ENCODE measurements at places on chromosomes 2 and 18. TPM values are rescaled to one million over a fixed set of nuclear protein-coding genes. Genes with fewer than 3 reads are reported as not detected.

Gene TNFAIP6
- total RNA-seq = 34.1 TPM

- DNase-seq = no peak
Observed at GRCh38 chr18:34222307-34223163, 2.2 kb downstream of the NOL4 start.

Gene SPAG16
- 104 TPM for total RNA-seq

DNA sequence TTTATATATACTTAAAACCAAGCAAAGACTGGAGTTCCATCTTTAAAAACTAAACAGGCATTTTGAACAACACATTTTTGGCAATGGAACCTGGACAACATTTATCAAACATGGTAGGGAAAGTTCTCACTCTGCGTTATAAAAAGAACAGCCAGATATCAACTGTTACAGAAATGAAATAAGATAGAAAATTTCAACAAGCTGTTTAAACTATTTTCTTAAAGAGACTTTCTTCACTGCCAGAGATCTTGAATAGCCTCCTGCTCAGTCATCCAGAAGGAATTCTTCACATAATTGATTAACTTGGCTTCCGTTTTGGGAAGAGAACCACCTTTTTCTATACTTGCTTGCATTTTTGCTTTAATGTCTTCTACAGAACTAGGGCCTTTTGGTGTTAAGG is 166.0 kb upstream of the PIK3C3 start:
- DNase-seq = no peak

GRCh38 chr2:169107645-169108044 is 38.3 kb downstream of the DHRS9 start:
- DNase-seq = no peak

GRCh38 chr2:240931319-240931949 is 25.3 kb downstream of the CROCC2 start:
- no peak for DNase-seq

DNA sequence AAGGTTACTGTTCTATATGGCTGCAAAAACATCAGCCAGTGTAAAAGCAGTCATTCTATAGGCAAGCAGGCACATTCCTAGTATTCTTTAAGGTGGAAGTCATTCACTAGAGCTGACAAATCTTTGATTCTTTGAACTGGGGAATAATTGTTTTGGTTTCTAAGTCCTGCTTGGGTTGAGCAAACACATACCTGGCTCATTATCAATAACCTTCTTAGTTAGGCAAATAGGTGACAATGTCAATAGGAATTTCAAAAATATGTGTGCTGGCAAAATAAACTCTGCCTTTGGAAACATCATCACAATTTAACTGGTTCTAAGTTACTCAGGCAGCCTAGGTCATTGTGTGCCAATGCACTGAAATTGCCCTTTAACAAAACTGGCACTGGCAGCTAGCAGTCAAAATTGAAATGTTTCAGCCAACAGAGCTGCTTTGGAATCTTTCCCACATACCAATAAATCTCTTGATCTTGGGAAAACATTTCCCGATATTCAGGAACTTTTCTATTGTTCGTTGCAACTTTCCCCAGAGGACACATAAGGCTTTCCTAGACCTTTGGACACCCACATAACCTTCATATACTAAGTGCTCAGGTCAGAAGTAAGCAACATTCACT is 402.0 kb upstream of the MMADHC start:
- no peak for DNase-seq

GRCh38 chr2:194946826-194947225 is 710.2 kb upstream of the SLC39A10 start:
- no peak for DNase-seq

DNA sequence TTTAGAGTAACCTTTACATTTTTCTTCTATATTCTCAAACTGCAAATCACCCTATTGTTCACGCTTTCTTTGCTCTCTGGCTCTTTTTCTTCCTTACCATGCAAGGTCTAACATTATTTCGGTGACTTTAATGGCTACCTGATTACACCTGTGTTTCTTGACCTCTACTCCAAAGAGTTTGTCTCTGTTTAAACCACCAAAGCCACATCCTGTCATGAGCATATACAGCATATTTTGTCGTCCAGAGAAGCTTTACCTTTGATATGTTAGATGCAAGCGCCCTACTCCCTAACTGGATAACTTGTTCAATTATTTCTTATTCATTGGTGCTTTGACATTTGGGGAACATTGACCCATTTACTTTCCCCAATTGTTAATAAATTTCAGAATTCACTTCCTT is 565.1 kb upstream of the GCFC2 start:
- DNase-seq = no peak

DNA sequence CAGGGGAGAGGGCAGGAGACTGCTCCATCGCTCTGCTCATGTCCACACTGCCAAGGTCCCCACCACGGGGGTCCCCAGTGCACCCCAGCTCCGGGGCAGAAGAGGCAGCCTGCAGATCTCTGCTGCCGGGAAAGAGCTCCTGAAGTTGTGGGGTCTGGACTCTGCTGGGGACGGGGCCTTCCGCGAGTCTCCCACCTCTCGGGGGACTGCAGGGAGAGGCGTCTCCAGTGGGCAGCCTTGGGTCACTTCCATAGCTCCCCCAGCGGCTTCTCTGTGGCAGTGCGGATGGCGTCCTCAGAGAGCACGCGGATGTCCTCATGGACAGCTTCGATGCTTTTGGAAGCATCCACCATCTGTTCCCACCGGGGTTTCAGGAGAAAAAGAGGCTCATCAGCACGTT is 10.7 kb downstream of the DTYMK start:
- DNase-seq = no peak

Gene LYPD1
- total RNA-seq = 0.79 TPM

GRCh38 chr2:133053541-133053940 is 383.5 kb upstream of the LYPD1 start:
- DNase-seq = no peak

GRCh38 chr2:134178138-134178877 is 75.6 kb upstream of the MGAT5 start:
- no peak for DNase-seq

Gene ERBB4
- 3.2 TPM for total RNA-seq

Gene FIGLA
- total RNA-seq = not detected

- no peak for DNase-seq
Observed at GRCh38 chr2:96484091-96484490, 21.1 kb downstream of the NEURL3 start.

All from urinary bladder (tissue), 4 donors.